ENCODE measurements at places on chromosomes 13 and 19.
A peak's percentile ranks its signal among the peaks of the same experiment; 100 is the strongest.

DNA sequence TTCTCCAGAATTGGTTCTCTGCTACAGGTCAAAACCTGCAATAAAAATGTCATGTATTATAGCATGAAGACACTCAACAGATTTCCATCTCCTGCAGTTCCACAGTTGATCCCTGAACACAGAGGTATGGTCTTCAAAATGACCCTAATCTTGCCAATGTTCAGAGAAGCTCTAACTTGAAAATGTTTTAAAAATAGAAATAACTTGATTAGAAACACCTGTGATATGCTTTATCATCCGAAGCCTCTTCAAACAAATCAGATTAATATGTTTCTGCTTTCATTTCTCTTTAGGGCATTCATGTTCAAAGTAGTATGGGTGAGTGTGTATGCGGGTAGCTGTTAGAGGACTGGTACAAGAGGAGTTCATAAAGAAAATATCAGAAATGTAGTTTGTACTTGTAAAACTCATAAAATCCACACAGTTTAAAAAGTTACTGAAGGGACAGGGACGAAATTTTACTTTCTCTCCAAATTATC is 60.4 kb downstream of the KCNRG start:
- peaks cover 55% of the 10 kb centered on the region for H3K4me1 ChIP-seq
- H3K27ac ChIP-seq, result peak overlapping the region; percentile 60
- H3K27me3 ChIP-seq, result peaks cover 17% of the 10 kb centered on the region
- no peak for DNase-seq
- H3K4me3 ChIP-seq, result peak overlapping the region; percentile 25
- peaks cover 53% of the 10 kb centered on the region for H3K36me3 ChIP-seq

- peaks cover 30% of the 10 kb centered on the region for H3K4me1 ChIP-seq
- no peak overlapping the region for H3K4me3 ChIP-seq
Measured at GRCh38 chr13:99610702-99611289, 109.5 kb downstream of the TM9SF2 start.

- DNase-seq, result no peak
- no peaks in the 10 kb centered on the region for H3K4me1 ChIP-seq
- H3K36me3 ChIP-seq, result peaks cover 2% of the 10 kb centered on the region
- no peak overlapping the region for H3K4me3 ChIP-seq
Measured at GRCh38 chr13:59970847-59971246, 192.9 kb downstream of the DIAPH3 start.

DNA sequence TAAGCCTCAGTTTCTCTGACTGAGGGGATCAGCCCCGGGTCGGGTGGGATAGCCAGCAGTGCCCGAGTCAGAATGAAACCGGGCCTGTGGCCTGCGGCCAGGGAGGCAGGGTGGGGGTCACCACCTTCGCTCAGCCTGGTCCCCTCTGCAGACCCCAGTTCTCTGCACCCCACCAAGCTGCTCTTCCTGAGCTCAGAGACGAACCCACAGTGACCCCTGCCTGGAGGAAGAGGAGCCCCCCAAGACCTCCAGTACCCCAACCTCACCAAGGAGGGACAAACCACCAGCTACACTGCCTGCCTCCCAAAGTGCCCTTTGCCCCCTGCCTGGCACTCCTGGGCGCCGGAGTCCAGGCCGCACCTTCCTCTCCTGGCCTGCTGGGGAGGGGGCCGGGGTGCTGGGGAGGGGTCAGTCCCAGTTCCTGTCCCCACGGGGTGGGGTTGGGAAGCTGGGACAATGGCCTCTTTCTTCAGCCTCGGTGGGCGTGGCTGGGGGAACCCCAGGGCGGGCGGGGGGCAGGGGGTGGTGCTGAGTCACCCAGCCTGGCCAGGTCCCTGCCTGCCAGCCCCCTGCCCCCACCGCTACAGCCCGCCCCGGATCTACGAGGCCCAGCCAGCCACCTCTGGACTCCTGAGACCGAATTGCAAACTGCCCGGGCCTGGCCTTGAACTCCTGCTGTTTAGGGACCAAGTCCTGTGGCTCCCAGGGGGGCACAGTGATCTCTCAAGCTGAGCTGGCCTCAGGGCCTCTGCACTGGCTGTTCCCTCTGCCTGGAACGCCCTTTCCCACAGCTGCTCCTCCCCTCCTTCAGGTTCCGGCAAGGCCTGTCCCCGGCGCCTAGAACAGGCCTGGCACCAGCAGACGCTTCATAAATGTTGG is 14.3 kb downstream of the ZBTB7A start:
- no peak for DNase-seq
- peaks cover 40% of the 10 kb centered on the region for H3K36me3 ChIP-seq
- no peak overlapping the region for H3K27ac ChIP-seq
- no peak overlapping the region for H3K4me3 ChIP-seq
- peaks cover 36% of the 10 kb centered on the region for H3K4me1 ChIP-seq

- H3K27me3 ChIP-seq, result no peaks in the 10 kb centered on the region
- no peak overlapping the region for H3K27ac ChIP-seq
- DNase-seq, result no peak
- H3K4me3 ChIP-seq, result no peak overlapping the region
- H3K36me3 ChIP-seq, result no peaks in the 10 kb centered on the region
- no peaks in the 10 kb centered on the region for H3K4me1 ChIP-seq
Measured at GRCh38 chr13:53174545-53174944, 145.9 kb downstream of the OLFM4 start.

- no peak overlapping the region for H3K27ac ChIP-seq
- H3K27me3 ChIP-seq, result peaks cover 3% of the 10 kb centered on the region
- no peak for DNase-seq
- no peaks in the 10 kb centered on the region for H3K36me3 ChIP-seq
- H3K4me1 ChIP-seq, result no peaks in the 10 kb centered on the region
- no peak overlapping the region for H3K4me3 ChIP-seq
Measured at GRCh38 chr13:98629055-98629454, 52.1 kb upstream of the STK24 start.

DNA sequence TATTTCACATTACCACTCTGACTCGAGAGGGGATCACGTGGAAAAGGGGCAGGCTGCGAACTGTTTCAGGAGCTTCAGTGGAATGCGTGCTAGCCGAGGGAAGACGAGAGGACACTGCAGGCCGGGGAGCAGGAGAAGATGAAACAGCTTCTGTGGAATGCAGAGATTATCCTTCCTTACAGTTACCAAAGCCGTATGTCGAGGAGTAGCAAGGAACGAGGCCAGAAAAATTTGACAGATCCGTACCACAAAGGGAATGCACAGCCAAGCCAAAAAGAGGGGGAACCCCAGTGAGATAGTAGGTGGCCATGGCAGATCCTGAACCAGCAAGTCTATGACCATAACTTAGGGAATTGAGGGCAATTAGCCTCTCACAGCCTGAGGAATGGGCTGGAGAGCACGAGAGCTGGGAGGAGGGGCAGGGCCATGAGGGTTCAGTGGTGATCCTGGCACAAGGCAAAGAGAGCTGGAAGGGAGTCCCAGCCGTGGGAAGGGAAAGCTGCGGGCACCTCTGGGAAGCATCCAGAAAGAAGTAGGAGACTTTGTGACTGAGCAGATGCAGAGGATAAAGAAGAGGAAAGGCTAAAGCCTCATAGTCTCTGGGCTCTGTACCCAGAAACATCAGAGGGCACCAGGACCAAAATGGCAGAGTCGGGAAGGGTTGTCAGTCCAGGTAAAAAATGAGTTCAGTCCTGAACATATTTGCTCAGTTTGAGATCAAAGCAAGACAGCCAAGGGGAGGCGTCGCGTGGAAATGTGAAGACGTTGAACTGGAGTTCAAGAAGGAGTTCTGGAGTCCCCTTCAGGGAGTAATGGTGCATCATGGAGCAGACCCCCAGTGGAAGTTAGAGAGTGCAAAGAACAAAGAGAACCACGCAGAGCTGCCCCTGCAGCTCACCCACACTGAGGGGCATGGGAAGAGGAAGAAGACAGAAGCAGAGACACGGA is 5.1 kb downstream of the COL4A1 start:
- peaks cover 71% of the 10 kb centered on the region for H3K27me3 ChIP-seq
- H3K4me3 ChIP-seq, result no peak overlapping the region
- no peak for DNase-seq
- peaks cover 6% of the 10 kb centered on the region for H3K4me1 ChIP-seq
- no peak overlapping the region for H3K27ac ChIP-seq
- no peaks in the 10 kb centered on the region for H3K36me3 ChIP-seq

GRCh38 chr13:46667687-46668281 is 114.8 kb downstream of the LRCH1 start:
- H3K27ac ChIP-seq, result peak overlapping the region; percentile 88
- H3K4me1 ChIP-seq, result peaks cover 57% of the 10 kb centered on the region
- no peak for DNase-seq
- H3K4me3 ChIP-seq, result peak overlapping the region; percentile 83
- no peaks in the 10 kb centered on the region for H3K27me3 ChIP-seq
- peaks cover 13% of the 10 kb centered on the region for H3K36me3 ChIP-seq

DNA sequence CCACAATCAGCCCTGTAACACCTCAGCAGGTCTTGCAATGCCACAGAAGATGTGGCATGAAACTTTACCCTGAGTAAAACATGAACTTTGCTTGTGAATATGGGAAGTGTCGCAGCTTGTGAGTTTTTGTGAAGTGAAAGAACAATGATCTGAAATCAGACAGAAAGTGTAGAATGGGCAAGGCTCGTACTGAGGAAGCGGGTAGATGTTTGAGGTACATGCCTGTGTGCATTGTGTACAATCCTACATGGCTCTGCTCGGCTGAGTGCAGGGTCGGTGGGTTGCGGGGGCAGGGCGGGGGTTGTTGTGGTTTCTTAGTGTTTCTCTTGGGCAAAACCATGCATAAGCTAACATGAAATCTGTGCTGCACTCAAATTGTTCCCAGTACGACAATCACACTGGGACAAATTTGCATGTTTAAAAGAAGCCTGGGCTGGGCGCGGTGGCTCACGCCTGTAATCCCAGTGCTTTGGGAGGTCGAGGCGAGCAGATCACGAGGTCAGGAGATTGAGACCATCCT is 1.1 kb downstream of the NLRP13 start:
- H3K4me3 ChIP-seq, result no peak overlapping the region
- no peaks in the 10 kb centered on the region for H3K36me3 ChIP-seq
- DNase-seq, result no peak
- H3K27me3 ChIP-seq, result peaks cover 1% of the 10 kb centered on the region
- no peaks in the 10 kb centered on the region for H3K4me1 ChIP-seq
- H3K27ac ChIP-seq, result no peak overlapping the region

- peak; percentile 25 for DNase-seq
- H3K4me3 ChIP-seq, result peak overlapping the region; percentile 81
- H3K4me1 ChIP-seq, result peaks cover 72% of the 10 kb centered on the region
- H3K27me3 ChIP-seq, result peaks cover 2% of the 10 kb centered on the region
Measured at GRCh38 chr19:8575467-8575997, 1.7 kb downstream of the MYO1F start.

GRCh38 chr19:34497112-34497805 is 15.7 kb downstream of the WTIP start:
- peaks cover 11% of the 10 kb centered on the region for H3K4me1 ChIP-seq
- no peaks in the 10 kb centered on the region for H3K36me3 ChIP-seq
- no peak overlapping the region for H3K4me3 ChIP-seq
- H3K27me3 ChIP-seq, result peaks cover 4% of the 10 kb centered on the region

DNA sequence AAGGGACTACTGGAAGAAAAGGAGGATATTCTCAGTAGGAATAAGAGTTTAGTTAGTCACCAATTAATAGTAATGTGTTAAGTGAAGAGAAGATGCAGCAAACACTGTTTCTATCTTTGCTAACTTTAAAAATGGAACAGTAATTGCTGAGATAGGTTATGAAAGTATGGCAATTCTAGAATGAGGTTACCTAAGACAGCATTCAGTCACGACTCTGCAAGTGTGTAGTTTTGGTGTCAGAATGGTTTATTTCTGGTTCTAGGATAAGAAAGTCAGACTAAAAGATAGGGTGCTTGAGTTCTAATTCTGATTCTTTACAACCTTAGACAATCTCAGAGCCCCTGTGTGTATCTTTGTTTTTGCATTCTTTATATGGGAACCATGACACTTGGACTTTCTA is 138.1 kb downstream of the POU4F1 start:
- H3K36me3 ChIP-seq, result no peaks in the 10 kb centered on the region
- H3K4me3 ChIP-seq, result no peak overlapping the region
- H3K27me3 ChIP-seq, result peaks cover 3% of the 10 kb centered on the region
- H3K27ac ChIP-seq, result no peak overlapping the region

- H3K36me3 ChIP-seq, result peaks cover 32% of the 10 kb centered on the region
- H3K4me1 ChIP-seq, result peaks cover 13% of the 10 kb centered on the region
- peak overlapping the region; percentile 49 for H3K27ac ChIP-seq
- no peak overlapping the region for H3K4me3 ChIP-seq
- no peaks in the 10 kb centered on the region for H3K27me3 ChIP-seq
- DNase-seq, result peak; percentile 25
Measured at GRCh38 chr19:17170538-17171297, 44.4 kb upstream of the USE1 start.

DNA sequence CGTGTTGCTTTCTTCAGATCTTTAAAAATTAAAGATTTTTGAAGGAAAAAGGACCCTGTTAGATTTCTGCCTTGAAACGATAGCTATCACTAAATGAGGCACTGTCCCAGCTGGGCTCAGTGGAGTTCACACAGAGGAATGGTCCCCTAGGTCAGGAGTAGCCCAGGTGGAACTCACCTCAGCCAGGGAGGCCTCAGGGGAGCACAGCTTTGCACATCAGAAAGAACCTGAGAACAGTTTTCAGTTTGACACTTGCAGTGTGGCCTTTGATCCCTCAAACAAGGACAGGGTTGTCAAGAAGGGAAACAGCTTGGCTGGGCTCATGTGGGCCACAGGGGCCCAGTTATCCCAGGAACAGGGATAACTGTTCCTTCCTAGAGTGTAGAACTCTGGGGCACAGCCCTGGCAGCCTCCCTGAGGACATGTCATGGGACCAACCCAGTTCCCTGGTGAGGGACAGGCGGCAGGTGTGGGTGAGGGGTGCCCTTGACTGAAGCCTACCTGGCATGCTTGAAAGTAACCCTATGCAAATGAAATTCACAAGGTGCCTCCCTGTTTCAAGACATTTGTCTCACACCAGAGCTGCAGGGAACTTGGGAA is 59.4 kb downstream of the CHST8 start:
- no peaks in the 10 kb centered on the region for H3K4me1 ChIP-seq
- DNase-seq, result no peak
- no peak overlapping the region for H3K4me3 ChIP-seq

DNA sequence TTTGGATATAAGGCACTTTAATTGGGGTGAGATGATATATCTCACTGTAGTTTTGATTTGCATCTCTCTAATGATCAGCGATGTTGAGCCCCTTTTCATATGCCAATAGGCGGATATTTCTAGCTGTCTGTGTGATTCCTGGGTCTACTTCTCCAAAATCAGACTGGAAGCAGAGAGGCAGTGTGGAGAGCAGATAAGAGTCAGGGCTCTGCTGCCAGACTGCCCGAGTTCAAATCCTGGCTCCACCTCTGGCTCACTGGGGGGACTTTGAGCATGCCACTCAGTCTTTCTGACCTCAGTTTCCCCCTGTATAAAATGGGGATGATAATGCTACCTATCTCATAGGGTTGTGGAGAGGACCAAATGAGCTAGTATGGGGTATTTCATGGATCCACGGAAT is 24.0 kb upstream of the ACP7 start:
- no peak overlapping the region for H3K27ac ChIP-seq
- no peak overlapping the region for H3K4me3 ChIP-seq
- H3K4me1 ChIP-seq, result peaks cover 4% of the 10 kb centered on the region
- no peaks in the 10 kb centered on the region for H3K27me3 ChIP-seq
- no peaks in the 10 kb centered on the region for H3K36me3 ChIP-seq

DNA sequence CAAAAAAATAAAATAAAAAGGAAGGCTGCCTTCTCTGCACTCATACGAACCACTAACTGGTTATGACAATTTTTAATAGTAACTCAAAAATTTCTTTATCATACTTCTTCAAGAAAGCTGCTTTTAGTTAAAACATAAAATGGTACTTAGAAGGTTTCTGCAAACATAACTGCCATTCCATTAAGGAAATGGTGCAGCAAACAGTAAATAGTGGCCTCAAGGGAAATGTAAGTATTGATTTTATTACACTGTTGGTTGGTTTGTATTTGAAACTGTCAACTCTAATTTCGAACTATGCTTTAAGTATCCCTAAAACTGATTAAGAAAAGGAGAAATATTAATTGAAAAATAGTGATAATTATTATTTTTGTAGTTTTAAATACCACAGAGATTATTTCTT is 278.0 kb downstream of the DACH1 start:
- no peaks in the 10 kb centered on the region for H3K36me3 ChIP-seq
- DNase-seq, result no peak
- H3K27me3 ChIP-seq, result no peaks in the 10 kb centered on the region
- H3K4me3 ChIP-seq, result no peak overlapping the region
- no peaks in the 10 kb centered on the region for H3K4me1 ChIP-seq

All from activated naive CD8-positive, alpha-beta T cell treated with anti-CD3 and anti-CD28 coated beads, Interleukin-2, amount 50 U/mL, for 24 hours (primary cell).